ENCODE measurements at places on chromosomes 5 and 9.
A peak's percentile ranks its signal among the peaks of the same experiment; 100 is the strongest.

DNA sequence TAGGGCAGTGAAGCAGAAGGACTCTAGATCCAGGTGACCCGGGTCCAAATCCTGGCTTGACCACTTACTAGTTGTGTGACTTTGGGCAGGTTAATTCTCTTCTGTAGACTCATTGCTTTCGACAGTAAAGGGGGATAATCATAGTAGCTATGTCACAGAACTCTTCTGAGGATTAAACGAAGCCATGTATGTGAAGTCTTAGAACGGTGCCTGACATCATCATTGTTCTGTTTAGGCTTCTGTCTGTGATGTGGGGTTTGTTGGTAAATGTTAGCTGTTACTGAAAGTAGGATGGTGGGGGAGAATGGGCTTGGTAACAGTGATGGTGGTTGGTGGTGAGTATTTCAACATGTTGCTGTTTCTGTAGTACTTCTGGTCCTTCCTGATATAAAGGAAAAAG lies 73.7 kb downstream of the MAP1B start:
- DNase-seq: no peak

DNA sequence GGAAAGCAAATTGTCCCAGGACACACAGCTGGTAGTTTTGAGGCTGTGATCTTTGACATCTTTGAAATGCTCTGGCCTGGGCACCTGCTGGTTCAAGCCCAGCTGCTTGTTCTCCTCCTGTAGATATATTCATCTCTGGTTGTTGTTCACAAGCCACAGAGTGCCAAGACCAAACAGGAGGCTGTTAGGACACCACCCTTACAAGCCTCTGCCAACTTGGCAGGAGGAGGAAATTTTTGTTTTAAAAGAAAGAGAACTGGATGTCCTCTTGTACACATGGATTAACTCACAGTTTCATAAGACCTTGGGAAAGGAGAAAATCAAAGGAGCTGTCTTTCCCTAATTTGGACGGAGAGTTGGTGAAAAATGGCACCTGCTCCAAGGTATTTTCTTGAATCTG lies 8.5 kb upstream of the ZFP62 start:
- no peak for DNase-seq

DNA sequence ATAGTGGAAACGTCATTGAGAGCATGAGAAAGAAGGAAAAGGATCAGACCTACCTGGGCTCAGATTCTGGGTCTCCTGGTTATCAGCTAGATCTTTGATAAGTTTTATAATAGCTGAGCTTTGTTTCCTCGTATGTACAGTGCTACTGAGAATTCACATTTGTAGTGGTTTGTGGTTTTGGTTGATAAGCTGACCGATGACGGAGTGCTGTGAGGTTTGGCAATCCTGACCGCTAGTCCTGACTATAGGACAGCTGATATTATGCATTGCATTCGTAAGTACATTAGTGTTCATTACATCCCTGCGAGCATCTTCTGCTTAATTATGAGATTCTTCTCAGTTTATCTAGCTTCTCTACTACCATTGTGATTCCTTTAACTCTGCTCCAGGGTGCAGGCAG lies 190.7 kb upstream of the SLC27A6 start:
- no peak for DNase-seq

DNA sequence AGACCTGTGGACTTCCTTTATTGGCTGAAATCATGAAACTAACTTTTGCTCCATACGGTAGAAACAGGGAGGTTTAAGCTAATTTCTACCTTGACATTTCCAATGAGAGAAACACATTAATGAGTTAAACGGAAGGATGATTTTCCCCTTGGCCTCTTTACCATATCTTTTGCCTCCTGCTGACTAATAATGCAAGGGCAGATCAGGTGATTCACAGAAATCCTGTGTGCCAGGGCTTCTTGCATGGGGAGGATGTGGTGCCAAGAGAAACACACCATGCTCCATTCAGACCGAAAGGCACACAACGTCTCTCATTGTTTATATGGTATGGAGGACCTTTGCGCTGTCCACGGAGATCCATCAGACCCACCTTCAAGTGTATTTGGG lies 17.4 kb upstream of the PRLR start:
- DNase-seq: no peak

DNA sequence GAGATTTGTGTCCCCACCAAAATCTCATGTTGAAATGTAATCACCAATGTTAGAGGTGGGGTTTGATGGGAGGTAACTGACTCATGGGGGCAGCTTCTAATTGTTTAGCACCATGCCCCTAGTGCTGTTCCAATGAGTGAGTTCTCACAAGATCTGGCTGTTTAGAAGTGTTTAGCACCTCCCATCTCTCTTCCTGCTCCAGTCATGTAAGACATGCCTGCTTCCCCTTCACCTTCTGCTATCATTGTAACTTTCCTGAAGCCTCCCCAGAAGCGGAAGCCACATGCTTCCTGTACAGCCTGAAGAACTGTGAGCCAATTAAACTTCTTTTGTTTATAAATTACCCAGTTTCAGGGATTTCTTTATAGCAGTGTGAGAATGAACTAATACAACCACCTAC lies 170.5 kb downstream of the NDUFS4 start:
- DNase-seq: no peak

DNA sequence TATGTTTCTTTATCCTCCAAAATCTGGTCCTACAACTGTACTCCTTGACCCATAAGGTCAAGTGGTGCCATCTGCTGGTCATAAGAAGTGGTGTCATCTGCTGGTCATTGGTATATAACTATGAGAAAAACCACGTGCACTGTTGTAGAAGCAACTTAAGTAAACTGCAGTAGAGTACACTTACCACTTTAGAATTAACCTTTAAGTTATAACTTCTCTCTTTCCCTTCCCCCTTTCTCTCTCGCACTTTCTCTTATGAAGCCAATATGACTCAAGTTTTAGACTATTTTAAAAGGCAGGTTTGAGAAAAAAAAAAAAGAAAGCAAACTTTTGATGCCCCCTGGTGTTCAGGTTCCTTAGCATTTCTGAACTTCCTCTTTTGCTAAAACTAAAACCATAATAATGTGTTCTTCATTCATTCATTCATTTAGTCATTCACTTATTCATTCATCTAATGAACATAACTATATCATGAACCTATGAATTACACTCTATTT lies 12.8 kb upstream of the MTAP start:
- DNase-seq: no peak

GRCh38 chr9:131478421-131478868 lies 24.3 kb upstream of the POMT1 start:
- peak; percentile 32 for DNase-seq

DNA sequence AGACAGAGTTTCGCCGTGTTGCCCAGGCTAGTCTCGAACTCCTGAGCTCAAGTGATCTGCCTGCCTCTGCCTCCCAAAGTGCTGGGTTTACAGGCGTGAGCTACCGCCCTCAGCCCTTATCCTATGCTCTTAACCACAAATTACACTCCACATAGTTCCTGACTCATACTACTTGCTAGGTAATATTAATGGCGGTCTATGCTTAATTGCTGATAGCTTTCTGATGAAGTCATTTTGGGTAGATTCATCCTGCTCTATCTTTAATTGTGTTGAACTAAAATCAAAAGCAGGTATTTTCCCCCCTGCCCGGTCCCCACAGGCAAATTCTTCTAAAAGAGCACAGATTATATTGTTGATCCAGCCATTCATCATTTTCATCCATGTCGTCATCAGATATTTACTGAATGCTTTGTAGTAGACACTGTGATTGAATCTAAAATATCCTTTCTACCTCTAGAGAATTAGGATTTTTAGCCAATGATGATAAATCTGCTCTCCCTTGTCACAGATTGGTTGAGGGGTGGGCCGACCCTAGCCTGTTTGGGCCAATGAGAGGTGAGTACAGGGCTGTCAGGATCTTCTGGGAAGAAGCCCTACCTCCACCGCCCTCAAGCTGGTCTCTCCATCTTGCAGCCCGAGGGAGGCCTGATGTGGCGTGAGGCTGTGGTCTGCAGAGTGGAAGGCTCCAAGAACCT lies 144.8 kb downstream of the NR3C1 start:
- no peak for DNase-seq

GRCh38 chr9:517993-518392 lies 303.3 kb downstream of the DOCK8 start:
- no peak for DNase-seq

DNA sequence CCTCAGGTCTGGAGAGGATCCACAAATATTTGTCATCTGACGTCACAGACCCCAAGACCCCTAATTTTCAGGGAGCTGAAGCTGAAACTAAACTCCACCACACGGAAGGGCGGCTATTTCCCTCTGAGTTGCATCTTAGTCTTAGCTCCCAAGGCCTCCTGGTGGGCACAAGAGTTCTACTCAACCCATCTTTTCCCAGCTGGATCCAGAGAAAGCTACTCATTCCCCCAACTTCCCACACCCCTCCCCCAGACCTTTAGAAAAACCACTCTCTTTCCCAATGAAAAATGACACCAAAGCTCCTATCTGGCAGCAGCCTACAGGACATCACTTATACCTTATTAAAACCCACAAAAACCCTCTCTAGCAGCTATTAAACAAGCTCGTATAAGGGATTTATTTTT lies 67.1 kb upstream of the SLC1A1 start:
- DNase-seq: no peak

DNA sequence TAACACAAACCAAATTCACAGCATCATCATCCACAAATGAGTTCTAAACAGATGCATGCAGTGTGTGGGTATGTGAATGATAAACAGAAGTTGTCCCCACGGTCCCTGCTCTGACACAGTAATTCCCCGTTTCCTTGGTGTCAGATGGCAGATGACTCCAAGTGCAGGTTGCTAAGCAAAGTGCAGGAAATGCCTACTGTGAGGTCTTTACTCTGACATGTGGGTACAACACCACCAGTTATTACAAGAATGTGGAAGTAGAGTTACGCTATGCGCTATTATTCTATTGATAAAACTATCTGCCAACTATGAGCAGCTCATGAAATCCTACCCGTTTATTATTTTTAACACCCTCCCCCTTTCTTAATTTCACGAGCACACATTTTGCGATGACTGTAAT lies 448.9 kb downstream of the BNC2 start:
- DNase-seq: no peak

DNA sequence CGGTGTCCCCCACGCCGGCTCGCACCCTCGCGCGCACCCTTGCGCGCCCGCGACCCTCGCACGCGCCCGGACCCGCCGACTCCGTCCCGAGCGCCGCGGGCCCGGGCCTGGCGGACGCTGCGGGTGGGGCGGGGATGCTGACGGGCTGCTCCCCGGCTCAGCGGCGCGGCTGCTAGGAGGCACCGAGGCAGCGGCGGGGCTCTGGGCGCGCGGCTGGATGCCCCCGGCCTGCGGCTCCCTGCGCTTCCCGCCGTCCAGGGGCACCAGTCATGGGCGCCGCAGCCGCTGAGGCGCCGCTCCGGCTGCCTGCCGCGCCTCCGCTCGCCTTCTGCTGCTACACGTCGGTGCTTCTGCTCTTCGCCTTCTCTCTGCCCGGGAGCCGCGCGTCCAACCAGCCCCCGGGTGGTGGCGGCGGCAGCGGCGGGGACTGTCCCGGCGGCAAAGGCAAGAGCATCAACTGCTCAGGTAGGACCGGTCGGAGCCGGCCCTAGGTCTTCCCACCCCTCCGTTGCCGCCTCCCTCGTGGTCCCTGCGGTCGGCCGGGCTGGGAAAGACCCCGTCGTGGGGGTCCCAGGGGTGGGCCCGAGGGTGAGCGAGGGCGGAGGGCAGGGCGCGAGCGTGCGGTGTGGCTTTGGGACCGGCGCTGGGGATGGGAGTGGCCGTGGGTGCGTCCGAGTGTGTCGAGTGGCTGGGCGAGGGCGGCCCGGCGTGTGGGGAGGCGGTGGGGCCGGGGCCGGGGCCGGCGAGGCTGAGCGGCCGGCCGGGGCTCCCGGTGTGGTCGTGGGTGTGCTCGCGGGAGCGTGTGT lies 530 bp downstream of the TMEFF1 start:
- DNase-seq: no peak

DNA sequence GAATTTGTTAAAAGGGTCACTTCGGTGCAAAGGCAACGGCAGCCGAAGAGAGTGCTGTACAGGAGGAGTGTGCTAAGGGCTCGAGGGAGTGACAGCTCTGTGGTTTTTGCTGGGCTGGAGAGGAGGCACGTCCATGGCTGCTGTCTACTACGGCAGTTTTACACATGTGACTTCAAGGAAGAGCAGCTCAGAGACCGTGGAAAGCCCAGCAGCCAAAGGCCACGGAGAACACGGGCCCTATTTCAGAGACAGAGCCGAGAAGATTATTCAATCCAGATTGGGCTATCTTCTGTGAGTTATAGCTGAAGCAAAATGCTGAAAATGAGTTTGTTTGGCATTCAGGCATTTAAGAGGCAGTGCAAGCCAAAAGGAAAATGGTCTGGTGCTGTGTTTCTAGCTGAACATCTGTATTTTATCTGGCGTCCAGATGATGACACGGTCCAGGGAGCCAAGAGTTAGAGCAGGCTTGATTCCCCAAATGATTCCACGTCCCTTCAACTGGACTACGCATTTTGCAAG lies 96.4 kb downstream of the RFK start:
- no peak for DNase-seq

- DNase-seq: no peak
Measured at GRCh38 chr9:30116673-30117217, 2267.7 kb upstream of the ACO1 start.

GRCh38 chr9:32603914-32604852 lies 31.2 kb upstream of the NDUFB6 start:
- no peak for DNase-seq

GRCh38 chr5:141914199-141914743 lies 9.4 kb upstream of the DELE1 start:
- DNase-seq: no peak

DNA sequence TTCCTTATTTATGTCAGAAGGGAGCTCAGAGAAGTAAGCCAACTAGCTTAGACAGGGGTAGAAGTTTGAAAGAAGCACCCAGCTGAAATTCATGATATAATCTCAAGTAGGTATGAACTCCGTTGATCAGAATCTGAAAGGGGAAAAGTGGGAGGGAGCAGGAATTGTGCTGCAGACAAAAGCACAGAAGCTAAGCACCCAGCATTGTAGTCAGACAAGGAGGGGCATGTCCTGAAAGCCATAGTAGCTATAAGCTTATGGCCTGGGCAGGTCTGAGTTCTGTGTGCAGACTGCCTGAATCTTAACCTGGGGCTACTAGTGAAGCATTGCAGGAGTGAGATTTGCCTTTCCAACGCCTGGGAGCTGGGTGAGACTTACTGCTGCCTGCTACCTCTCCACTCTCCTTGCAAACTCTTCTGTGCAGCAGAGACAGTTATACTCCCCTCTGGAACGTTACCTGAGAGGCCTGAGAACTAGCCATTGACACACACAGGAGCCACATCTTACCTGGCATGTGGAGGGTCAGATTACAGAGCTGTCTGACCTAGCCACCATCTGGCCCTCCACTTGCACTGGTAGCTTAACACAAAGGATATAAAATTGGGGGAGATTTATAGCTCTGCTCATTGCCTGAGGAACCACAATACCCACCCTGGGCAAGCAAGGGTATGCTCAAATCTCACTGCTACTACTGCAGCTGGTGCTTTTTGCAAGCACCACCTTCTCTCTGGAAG lies 9.8 kb upstream of the CYLC2 start:
- no peak for DNase-seq

Data from stimulated activated CD8-positive, alpha-beta memory T cell treated with anti-CD3 and anti-CD28 coated beads, Interleukin-7, amount 100 ng/mL, for 1 hour (primary cell).